ENCODE measurements at places on chromosomes 5 and 9. TPM values are rescaled to one million over a fixed set of nuclear protein-coding genes. Genes with fewer than 3 reads are reported as not detected.
A peak's percentile ranks its signal among the peaks of the same experiment; 100 is the strongest.

CARTPT gene
- not detected for total RNA-seq

DNA sequence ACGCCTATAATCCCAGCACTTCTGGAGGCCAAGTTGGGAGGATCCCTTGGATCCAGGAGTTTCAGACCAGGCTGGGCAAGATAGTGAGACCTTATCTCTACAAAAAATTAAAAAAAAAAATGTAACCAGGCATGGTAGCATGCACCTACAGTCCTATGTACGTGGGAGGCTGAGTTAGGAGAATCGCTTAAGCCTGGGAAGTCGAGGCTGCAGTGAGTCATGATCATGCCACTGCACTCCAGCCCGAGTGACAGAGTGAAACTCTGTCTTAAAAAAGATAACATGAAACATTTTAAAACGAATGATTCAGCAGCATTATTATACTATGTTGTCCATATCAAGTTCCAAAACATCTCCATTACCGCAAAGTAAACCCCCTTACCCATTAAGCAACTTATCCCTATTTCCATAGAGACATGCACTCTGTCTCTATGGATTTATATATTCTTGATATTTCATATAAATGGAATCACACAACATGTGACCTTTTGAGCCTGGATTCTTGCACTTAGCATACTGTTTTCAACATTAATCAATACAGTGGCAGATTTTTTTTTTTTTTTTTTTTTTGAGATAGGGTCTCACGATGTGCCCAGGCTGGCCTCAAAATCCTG lies 56.9 kb upstream of the MTMR12 start:
- no peak for DNase-seq

SLCO6A1 gene
- not detected for total RNA-seq

DNA sequence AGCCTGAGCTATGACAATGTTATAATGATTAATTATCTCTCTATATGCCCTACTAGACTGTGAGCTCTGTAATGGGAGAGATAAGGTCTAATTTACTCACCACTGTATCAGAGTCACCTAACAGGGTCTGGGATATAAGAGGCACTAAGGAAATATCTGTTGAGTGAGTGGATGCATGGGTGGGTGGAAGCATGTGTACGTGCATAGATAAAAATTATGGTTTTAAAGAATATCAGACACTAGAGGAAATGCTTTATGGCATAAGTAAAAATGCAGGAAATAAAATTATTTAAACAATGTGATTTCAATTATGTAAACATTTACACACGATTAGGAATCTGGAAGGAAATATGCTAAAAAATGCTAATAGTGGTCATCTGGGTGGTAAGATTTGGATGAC lies 137.8 kb downstream of the SPOCK1 start:
- no peak for DNase-seq

- no peak for DNase-seq
These were observed 655.3 kb downstream of the LRRC70 start for GRCh38 chr5:63233911-63234310.

SLC2A6 gene
- 0.62 TPM for total RNA-seq

- DNase-seq, result peak; percentile 47
These were observed 60.6 kb downstream of the SHB start for GRCh38 chr9:38008168-38009034.

- DNase-seq, result no peak
These were observed 20.6 kb downstream of the KCNMB1 start for GRCh38 chr5:170368586-170368985.

DNA sequence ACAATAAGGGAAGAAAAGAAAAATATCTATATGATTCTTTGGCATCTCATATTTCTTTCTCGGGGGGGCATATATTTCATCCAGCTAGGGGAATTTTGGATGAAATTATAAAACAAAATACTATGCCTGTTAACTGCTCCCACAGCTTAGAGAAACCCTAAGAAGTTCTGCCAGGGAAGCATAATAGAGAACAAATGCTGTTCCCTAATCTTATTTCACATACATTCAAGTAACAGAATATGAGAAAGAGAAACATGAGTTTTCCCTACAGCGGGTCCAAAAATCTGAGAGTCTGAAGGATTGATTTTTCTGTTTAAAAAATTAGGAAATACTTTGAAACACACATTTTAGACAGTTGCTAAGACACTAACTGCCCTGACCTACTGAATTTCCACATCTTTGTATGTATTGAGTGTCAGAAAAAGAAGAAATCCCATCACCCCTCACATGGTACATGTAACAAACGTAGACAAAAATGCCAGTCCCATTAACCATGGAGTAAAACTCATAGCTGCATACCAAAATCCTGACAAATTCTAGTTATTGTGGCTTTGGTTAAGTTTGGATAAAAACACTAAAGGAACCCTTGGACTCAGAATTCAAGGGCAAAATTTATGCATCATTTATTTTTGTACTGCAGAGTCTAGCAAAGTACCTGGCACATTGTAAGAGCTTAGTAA lies 620.2 kb upstream of the DMAC1 start:
- DNase-seq, result no peak

EQTN gene
- total RNA-seq, result not detected

IL4 gene
- total RNA-seq, result not detected

- DNase-seq, result no peak
These were observed 412.8 kb upstream of the PIK3R1 start for GRCh38 chr5:67802766-67803165.

DNA sequence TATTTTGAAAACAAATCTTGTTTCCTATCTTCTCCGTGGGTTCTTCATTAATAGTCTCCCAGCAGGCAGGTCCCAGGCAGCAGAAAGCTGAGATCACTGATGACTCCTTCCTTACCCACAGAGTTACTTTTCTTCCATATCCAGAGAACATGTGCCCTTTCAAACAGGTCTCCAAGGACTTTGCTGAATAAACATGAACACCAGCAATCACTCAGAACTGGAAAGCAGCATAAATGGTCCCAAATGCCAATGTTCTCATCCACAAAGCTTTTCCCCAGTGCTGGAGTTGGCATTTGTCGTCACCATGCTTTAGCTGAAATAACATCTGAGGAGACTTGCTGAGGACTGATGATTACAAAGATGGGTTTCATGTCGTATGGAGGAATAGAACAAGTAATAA lies 134.0 kb downstream of the YIPF5 start:
- no peak for DNase-seq

DNA sequence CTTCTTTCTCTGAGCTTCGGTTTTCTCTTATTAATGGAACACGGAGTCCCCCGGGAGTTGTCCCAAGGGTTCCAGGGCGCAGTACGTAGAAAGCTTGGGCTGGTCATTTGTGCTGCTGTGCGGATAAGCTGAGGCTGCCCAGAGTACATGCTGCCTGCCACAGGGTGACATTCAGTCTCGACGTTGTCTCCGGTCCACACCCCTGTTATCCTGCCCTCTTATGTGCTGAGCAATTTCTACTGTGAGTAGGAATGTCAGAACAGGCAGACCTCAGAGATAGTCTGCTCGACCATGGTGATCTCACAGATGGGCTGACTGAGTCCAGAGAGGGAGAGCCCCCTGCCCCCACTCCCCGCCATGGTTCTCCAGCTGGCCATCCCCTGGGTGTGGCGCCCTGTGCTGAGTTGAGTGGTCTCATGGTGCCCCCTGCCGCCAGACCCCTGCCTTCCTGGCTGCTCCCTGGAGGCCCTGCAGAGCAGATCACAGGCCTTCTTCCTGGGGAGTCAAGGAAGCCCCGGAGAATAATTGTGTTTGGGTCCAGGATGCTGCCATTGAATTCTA lies 124.0 kb downstream of the RGS3 start:
- DNase-seq, result peak; percentile 25

GRCh38 chr5:33281431-33281843 lies 159.3 kb upstream of the TARS1 start:
- no peak for DNase-seq

FANCG gene
- total RNA-seq, result 109 TPM

GRCh38 chr5:2946315-2946714 lies 194.8 kb upstream of the IRX2 start:
- DNase-seq, result no peak

GRCh38 chr5:78213799-78214198 lies 80.7 kb downstream of the AP3B1 start:
- DNase-seq, result no peak

DNA sequence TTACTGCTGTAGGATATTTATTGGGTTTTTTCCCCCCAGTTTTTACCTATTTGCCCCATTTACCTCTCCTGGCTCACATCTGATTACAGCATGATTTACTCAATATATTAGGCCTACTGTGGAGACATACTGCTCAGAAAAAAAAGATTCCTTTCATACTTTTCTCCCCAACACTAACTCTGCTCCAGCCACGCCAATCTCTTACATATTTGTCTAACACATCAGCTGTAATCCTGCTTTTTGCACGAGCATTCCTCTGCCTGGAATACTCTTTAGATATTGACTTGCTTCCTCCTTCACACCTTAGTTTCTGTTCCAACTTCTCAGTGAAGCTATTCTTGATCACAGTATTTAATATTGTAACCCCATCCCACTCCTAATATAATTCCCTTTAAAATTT lies 158.1 kb upstream of the VCAN start:
- DNase-seq, result no peak

DNA sequence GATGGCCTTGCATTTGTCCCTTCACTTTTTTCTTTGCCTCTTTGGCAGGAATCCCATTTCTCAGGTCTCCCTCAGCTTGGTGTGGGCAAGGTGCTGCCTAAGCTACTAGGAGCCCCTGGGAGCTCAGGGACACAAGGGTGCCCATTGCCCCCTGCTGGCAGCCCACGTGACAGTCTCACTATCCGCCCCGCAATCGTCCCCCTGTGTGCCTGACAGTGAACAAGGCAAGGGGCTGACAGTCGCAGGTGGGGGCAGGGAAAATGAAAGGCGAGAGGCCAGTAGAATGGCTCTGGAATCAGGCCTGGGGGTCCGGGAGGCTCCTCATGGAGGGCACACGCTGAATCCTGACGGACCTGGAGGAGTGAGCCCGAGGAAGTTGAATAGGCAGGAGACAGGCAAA lies 2.0 kb upstream of the PCDH12 start:
- DNase-seq, result peak; percentile 48

DNA sequence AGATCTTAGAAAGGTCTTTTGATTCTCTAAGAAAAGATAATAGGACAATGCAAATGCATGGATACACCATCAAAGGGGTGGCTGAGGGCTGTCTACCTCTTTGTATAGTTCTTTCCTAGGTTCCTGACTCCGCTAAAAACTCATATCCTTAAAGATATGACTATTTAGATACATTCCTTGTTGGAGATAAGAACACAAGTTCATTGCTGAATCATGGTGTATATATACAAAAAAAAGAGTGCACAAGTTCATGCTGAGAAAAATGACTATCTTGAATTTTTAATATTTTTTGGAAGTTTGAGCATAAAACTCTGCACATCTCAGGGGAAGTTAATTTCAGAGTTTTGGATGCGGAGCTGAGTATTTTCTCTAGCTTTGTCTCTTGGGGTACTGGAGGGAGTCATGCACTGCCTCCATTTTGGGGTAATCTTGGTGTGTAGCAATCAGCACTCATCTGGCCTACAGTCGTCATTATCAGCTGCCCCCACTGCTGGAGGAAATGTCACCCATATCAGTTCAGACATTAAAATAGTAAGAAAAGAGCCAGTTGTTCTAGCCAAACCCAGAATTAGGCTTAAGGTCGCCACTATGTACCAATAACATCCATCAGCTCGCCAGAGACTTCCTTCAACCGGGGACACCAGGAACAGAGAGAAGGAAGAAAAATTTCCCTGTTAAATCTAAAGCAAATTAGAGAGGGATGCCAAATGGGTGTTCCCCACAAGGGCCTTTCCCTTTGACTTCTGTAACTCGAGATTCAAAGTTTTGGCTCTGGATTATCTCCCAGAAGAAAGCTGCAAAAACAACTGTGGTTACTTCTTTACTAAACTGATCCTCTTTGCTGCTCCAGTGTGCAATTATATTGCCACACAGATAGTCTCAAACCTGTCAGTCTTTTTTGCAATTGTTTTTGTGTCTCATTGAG lies 49.0 kb downstream of the PTTG1 start:
- no peak for DNase-seq

CATSPER3 gene
- total RNA-seq, result 0.32 TPM

GRCh38 chr5:4230786-4231641 lies 635.4 kb downstream of the IRX1 start:
- DNase-seq, result no peak

Data from activated naive CD4-positive, alpha-beta T cell treated with anti-CD3 and anti-CD28 coated beads for 36 hours (primary cell).